ENCODE measurements at places on chromosomes 7 and 10.

DNA sequence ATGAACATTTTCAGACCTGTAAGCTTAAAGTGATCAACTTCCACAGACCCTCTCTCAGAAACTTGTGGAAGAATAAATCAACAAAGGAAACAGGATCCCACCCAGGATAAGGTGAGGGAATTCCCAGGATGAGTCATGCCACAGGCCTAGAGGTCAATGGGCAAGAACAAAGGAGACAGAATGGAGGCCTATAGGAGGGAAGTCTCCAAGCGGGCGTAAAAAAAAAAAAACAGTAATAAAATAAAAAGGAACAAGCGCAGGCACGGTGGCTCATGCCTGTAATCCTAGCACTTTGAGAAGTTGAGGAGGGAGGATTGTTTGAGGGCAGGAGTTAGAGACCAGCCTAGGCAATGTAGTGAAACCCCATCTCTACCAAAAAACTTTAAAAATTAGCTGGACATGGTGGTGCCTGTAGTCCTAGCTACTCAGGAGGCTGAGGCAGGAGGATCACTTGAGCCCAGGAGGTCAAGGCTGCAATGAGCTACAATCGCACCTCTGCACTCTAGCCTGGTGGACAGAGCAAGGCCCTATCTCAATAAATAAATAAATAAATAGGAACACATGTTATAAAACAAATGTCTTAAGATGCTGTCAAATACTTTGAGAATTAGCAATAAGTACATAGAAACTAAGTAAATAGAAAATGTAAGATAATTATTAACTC, 8.4 kb downstream of the SORBS1 start:
- DNase-seq: no peak

DNA sequence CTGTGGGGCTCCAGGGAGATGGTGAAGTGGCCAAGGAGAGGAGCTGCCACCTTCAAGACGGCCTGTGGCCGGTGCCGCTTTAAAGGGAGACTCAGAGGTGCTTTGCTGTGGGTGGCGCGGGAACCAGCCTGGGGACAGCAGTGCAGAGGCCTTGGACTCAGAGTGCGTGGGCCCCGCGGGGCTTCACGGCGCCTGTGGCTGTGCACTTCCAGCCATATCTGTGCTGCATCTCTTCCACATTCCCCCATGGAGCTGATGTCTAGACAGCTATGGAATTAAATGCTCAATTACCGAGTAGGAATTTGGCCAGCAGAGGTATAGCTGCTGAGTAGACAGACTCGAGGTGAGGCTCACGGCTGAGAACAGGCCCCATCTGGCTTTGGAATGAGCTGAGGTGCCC, 41.7 kb downstream of the HTRA1 start:
- DNase-seq: no peak

GRCh38 chr10:123804716-123805115, 86.9 kb downstream of the CPXM2 start:
- peak; percentile 59 for DNase-seq

GRCh38 chr10:14717552-14717951, 57.1 kb downstream of the FAM107B start:
- DNase-seq: no peak

GRCh38 chr7:30585675-30586074, 9.0 kb upstream of the GARS1 start:
- no peak for DNase-seq

DNA sequence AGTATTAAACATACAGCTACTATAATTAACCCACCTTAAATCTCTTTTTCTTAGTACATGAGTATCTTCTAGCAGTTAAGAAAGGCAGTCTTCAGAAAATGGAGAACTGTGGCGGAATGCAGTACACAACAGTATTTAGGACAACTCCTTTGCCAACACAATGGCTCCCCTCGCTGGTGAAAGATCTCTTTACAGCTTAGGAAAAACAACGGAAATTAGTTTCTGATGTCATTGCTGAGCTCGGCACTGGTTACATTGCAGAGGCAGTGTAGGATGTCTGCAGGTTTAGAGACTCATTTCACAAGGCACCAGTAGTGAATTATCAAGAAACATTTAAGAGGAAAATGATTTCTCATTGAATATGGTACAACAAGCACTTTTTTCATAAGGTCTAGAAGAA, 43.4 kb downstream of the GLRX3 start:
- peak; percentile 51 for DNase-seq

- no peak for DNase-seq
Observed at GRCh38 chr10:110650265-110650668, 6.1 kb downstream of the RBM20 start.

DNA sequence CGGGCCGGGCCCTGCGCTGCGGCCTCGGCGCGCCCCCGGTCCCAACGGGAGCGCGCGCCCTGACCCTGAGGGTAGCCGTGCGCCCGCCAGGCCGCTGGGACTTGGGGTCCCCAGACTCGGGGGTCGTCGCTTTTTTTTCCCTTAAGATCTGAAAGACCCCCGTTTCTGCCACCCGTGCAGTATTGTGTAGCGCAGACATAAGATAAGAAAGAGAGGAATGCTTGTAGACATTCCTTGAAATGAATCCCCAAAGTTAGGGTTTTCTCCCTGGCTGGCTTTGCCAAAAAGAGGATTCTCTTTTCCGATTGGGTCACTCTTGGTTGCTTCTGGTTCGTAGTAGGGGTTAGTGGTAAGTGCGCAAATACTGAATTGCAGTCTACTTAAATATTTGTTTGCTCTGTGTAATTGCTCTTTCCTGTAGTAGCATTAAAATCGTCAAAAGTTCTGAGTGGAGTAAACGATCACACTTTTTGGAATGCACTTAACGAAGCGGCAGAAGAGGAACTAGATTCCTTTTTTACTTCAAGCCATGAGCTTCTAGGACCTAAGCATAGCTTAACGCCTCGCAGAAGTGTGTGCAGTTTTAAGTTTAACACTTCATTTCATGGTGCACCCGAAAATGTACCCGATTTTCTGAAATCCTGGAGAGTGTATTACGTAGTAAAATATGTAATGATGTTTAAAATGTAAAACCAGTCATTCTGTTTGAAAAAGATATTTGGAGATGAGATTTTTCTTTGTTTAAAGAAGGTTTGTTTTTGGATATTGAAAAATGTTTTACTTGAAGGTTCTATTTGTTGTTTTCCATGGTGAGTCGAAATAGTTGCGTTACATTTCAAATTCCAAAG, 1.3 kb downstream of the CUL1 start:
- no peak for DNase-seq

DNA sequence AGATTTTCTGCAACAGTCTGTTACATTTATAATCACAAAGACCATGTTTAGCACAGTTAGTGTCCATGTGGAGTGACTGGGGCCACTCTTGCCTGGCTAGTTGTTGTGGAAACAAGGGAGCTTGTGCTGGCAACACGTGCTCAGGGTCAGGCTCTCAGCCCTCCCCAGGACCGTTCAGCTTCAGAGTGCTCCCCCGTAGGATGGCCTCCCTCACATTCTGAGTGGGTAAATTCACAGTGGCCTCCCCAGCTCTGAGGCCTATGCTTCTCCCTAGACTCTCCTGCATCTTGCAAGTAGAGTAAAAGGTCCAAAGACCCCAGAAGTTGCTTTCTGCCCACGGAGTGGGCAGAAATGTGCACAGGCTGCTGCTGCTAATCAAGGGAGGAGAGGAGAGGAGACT, 122.3 kb downstream of the ADCY1 start:
- DNase-seq: no peak

GRCh38 chr7:10727636-10728035, 246.0 kb upstream of the PHF14 start:
- DNase-seq: no peak

GRCh38 chr10:129655679-129656031, 188.6 kb downstream of the MGMT start:
- DNase-seq: no peak

- DNase-seq: no peak
Observed at GRCh38 chr10:11025978-11026377, 8.3 kb downstream of the CELF2 start.

GRCh38 chr10:84204122-84204521, 9.8 kb downstream of the CDHR1 start:
- no peak for DNase-seq

GRCh38 chr10:107418085-107418806, 253.7 kb upstream of the SORCS1 start:
- DNase-seq: no peak

DNA sequence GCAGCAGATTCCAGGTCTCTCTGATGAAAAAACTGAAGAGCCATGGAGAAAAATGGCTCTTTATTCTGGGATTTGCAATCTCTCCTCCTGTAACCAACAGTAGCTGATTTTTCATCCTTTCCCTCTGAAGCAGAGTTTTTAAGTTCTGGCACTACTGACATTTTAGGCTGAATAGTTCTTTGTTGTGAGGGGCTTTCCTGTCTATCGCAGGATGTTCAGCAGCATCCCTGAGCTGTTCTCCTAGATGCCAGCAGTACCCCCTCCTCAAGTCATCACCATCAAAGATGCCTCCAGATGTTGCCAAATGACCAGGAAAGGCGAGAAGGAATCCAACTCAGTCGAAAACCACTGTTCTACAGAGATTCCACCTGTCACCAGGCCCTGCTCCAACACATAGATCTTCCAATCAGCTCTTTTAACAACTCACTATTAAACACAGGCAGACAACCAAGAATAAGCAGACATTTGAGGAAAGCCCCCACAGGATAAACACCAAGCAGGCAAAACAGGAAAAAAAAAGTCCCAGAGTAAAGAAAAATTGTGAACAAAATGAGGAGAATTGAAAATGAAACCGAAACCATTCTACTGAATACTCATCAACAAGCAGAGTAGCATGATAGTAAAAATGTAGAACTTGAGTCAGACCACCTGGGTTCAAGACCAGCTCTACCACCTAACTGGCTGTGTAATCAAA, 124.8 kb downstream of the MPP7 start:
- no peak for DNase-seq

DNA sequence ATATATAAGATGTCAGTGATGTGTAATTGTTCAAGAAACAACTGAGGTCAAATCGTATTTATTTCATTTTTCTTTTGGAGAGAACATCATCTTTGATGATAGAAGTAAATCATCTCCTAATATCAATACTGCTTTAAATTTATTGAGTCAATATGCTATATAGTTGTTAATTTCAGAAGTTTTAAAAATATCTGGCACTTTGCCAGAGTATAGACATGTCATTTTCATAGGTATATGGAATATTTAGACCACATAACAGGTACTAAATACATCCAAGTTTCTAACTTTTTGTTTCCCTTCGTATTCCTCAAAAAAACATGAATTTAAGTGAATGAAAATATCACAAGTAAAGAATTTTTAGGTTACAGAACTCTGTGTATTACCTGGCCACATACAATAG, 577.8 kb downstream of the ARL4A start:
- DNase-seq: no peak

GRCh38 chr10:82738592-82738991, 863.6 kb downstream of the NRG3 start:
- no peak for DNase-seq

- DNase-seq: no peak
Observed at GRCh38 chr7:74289659-74290552, 699 bp downstream of the CLIP2 start.

GRCh38 chr10:78460204-78460603, 426.5 kb downstream of the RPS24 start:
- no peak for DNase-seq

DNA sequence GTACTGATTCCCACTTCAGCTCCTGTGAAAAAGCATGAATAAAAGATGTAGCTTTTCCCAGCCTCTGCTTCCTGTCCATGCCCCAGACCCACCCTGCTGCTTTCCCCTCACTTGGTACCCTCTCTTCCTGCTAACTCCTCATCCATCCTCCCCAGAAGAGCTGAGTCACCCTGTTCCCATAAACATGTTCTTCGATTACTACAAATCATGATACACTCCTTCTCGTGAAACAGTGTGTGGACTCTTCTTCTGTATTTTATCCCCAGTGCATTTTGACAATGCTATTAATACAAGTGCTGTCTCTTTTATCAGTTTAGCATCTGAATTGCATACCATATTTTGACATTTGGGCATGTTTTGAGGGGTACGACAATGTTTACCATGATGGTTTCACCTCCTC, 45.8 kb upstream of the SORBS1 start:
- no peak for DNase-seq

- no peak for DNase-seq
Observed at GRCh38 chr10:111852801-111853200, 330.8 kb downstream of the GPAM start.

- no peak for DNase-seq
Observed at GRCh38 chr7:111820621-111821020, 258.3 kb upstream of the IMMP2L start.

DNA sequence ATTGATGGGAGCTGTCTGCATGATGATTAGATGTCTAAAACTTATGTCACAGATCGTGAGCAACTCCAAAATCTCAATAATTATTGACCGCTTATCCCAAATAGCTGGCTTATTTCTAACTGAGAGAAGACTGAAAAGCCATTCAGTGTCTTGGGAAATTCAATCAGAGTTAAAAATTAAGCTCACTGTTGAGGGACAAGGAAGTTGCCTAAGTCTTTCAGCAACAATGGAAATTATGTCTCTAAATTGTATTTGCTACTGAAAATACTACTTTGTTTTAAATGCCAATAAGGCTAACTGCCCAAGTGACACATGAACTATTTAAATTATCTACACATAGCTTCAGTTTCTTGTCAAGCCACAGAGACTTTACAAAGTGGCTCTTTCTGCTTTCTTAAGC, 107.9 kb upstream of the FAM171A1 start:
- DNase-seq: no peak

DNA sequence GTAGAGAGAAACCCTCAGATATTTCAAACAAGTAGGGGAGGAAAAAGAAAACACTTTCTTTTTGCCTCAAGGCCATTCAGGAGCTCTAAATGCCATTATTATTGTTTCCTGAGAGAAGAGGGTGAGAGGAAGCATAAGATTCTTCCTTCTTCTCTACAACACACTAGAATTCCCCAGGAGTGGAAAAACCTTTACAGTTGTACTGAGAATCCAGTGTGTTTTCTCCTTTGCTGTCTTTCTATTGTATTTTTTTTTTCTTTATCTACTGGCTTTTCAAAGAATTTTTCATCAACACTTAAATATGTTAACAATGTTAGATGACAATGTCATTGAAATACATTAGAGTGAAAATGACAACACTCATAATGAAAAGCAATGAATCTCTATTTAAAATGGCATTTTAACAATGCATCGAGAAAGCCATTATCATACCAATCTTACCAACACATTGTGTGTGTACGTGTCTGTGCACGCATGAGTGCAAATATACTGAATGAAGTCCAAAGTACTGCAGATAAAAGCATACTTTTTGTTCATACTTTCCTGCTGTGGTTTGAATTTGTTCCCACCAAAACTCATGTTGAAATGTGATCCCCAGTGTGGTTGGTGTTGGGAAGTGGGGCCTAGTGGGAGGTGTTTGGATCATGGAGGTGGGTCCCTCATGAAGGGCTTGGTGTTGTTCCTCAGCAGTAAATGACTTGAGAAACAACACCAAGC, 24.2 kb upstream of the MACC1 start:
- DNase-seq: peak; percentile 60

GRCh38 chr7:157558875-157559595, 222.2 kb downstream of the DNAJB6 start:
- no peak for DNase-seq

GRCh38 chr7:157358753-157359096, 21.9 kb downstream of the DNAJB6 start:
- DNase-seq: no peak

GRCh38 chr10:126331101-126331500, 57.2 kb downstream of the ADAM12 start:
- no peak for DNase-seq

GRCh38 chr7:55965100-55965470, 700 bp downstream of the NIPSNAP2 start:
- DNase-seq: no peak

- no peak for DNase-seq
Observed at GRCh38 chr10:7388602-7389001, 22.2 kb downstream of the SFMBT2 start.

- DNase-seq: no peak
Observed at GRCh38 chr7:135790371-135790977, 41.9 kb upstream of the FAM180A start.

- no peak for DNase-seq
Observed at GRCh38 chr7:100374601-100375000, 1.3 kb downstream of the PILRA start.
